IPS DF 6.9 (cell line): ENCODE measurements at places on chromosomes 6 and 20.

GRCh38 chr20:24736131-24736843 is 212.8 kb upstream of the CST7 start:
- no peak for DNase-seq

- DNase-seq, result no peak
These were observed 85.1 kb downstream of the AGPAT4 start for GRCh38 chr6:161188547-161189465.

GRCh38 chr6:144148886-144149285 is 1.4 kb upstream of the STX11 start:
- no peak for DNase-seq

GRCh38 chr20:2909953-2910352 is 36.7 kb downstream of the PTPRA start:
- DNase-seq, result no peak

DNA sequence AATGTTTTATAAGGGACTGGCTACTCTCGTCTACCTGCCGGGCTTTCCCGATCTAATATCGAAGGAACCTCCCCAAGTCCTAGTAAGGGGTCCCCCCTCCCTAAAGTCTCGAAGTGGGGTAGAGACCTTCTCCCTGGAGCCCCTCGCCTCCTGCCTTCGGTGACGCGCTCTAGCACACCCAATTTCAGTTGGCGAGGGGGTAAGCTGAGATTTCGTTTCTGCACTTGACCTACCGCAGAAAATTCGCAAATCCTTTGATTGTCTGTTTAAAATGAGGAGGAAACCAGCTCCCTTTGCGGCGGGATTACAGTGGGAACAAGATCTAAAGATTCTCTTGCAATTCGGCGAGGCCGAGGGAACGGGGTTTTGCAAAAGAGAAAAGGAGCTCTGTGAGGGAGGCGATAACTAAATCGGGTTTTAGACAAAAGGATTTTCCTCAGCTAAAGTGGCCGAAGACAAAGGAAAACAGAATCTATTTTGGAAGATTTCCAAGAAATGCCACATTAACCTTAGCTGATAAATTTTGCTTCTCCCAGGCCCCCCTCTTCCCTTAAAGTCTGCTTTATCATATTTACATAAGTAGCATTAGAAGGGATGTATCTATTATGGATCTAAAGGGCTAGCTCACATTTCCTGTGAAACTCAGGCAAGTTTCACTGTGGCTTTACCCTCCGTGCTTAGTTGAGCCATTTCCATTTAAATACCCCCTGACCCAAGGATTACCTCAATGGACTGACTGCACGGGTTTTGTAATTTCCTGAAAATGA is 8.4 kb downstream of the SIM1 start:
- no peak for DNase-seq

- no peak for DNase-seq
These were observed 209.2 kb downstream of the CD83 start for GRCh38 chr6:14326774-14327173.

GRCh38 chr6:45327956-45328522 is at the start of gene RUNX2:
RUNX2 (plus strand) TSS chr6:45328330; CDS start chr6:45328727, 397 bp downstream.
- no peak for DNase-seq

DNA sequence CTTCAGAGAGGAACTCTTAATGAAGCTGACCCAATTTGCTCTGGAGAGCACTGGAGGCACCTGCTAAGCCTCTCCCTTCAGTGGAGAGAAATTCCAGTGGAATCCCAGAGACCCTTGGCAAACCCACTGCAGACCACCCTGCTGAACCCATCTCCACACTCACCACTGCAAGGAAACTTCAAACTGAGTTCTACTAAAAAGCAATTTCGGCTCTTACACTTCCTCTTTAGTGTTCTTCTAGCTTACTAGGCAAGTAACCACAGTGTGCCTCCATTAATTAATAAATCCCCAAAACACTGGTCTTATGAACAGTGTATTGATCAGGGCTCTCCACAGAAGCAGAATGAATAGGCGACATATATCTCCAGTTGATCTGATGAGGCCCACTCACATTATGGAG is 43.0 kb upstream of the HLA-E start:
- DNase-seq, result no peak

GRCh38 chr6:21436625-21437024 is 156.9 kb upstream of the SOX4 start:
- DNase-seq, result no peak

GRCh38 chr6:79947191-79948186 is at the start of gene ELOVL4:
ELOVL4 (minus strand) TSS chr6:79947553; CDS start chr6:79947279, 274 bp downstream.
- peak; percentile 66 for DNase-seq

DNA sequence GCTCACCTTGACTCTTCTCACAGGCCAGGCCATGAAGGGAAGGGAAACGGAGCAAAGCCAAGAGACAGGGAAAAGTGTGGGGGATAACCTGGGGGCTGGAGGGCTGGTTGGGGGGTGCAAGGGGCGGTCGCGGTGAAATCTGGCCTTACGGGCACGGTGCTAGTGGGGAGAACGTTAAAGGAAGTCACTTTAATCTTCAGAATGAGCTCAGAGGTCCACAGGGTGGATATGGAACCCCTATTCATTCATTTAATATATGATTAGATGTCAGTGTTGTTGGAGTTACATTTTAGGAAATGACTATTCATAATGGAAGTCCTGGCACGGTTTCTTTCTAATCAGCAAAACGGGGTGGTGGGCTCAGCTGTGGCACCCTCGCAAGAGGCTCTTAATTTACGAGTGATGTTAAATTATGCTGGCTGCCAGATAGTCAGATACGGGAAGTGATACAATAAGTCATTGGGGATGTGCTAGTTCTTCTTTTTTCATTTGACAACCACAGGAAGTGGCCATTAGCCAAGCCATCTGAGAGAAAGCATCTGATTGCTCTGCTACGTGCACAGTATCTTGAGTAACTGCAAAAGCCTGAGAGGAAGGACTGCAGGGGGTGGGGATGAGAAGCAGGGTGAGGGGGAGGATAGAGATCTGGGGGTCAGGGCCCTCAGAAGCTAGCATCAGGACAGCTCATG is 253.0 kb downstream of the QKI start:
- DNase-seq, result no peak

DNA sequence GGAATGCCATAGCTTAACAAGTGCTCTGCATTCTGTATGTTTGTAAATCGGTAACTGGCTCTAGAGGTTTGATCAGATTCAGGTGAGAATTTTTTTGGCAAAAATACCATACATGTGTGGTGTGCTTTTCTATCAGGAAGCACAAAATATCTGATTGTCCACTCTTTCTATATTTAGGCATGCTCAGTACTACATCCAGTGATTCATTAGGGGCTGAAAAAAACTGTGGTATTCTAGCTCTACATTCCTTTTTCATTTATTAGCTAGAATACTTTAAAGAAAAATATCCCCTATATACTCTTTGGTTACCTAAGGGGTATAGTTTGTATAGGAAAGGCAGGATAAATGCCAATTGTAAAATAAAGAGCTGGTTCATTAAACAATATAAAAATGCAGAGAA is 10.6 kb upstream of the ELOVL2 start:
- DNase-seq, result no peak

DNA sequence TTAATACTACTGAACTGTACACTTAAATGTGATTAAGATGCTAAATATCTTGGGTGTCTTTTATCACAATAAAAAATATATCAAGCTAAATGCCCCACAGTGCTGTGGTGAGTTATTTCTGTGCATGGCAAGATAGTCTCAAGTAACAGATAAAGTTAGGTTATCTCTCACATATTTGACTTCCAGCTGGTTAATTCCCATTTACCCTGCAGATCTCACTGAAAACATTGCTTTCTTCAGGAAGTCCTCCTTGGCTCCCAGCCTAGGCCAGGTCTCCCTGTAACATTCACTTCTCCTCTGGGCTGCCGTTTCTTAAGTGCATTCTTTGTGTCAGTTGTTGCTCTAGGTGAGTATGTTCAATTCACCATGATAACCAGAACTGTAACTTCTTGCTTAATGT is 59.1 kb downstream of the SLC22A1 start:
- no peak for DNase-seq

DNA sequence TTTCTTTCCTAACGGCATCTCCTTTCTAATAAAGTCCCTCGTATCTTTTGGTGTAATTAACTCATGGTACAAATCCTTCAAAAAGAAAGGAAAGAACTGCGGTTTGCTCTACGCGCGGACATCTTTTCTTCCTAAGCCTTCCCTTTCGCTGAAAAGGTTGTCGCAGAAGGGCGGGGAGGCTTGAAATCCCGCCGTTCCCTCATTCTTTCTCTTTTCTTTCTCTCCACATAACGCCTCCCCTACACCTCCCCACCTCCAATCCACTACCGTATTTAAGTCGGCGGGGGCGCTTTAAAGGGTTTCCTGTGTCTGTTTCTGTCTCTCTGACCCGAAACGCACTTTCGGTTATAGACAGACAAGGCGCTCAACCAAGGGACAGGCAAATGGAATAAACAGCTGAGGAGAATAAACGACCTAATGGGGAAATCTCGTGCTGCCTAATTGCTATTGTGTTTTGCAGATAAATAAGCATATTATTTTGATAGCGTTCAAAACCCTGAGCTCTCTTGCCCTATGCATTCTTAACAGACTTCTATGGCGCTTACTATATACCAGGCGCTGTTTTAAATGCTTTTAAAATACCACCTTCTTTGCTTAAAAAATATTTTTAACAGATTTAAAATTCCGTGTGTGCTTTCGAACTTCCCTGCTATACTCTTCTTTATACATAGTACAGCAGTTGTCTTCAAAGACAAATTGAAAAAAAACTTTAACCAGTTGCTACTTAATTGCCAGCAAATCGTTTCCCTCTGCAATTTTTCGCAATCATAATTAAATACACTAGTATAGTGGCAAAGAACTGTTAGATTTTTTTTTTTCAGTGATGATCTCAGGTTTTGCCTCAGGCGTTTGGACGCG is 2.5 kb upstream of the HEY2 start:
- DNase-seq, result no peak

DNA sequence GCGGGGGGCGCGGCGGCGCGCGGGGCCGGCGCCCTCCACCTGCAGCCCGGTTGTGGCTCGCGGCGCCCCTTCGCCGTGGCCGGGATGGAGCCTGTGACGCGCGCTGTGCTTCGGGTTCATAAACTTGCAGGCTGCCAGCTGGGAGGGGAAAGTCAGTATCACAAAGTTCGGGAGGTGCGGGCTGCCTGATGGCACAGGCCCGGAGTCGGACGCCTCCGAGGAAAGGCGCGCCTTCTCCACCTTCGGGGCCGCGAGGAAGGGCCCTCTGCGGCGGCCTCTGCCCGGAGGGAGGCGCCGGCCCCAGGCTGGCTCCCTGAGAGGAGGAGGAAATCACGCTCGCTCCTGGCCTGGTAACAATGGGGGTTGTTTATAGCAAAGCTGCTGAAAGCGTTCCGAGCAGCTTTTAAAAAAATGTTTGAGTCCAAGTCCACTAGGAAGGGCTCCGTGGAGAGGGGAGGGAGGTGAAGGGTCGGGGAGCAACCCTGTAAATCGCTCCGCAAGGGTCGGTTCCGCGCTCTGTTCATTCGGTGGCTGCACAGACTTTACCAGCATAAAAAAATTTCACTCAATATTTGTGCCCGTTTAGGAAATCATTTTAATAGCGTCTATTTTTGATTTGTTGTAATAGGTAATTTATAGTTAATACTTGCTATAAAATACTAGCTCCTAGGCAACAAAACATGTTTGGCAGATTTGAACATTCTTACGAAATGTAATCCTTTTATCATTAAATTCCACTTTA is 1.0 kb downstream of the AFDN start:
- DNase-seq, result no peak

GRCh38 chr6:62652692-62653328 is 366.8 kb upstream of the KHDRBS2 start:
- DNase-seq, result peak; percentile 9

- no peak for DNase-seq
These were observed 272.3 kb downstream of the SYNE1 start for GRCh38 chr6:152364866-152365265.

DNA sequence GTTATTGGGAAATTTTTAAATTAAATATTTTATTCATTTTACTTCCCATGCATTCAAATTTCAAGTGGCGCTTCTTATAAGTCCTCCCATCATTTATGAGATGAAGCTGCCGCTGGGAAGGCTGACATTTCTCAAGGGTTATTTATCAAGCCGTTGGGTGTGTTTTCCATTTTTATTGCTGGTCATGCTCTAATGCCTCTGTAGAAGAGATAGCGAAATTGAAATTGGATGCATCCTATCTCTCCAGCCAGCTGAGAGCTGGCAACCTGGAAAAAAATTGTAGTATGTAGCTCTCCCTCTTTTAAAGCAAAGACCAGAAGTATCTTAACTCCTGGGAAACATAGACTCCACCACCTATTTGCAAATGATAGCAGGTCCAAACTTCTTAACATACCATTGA is 135.9 kb downstream of the C6orf118 start:
- no peak for DNase-seq

DNA sequence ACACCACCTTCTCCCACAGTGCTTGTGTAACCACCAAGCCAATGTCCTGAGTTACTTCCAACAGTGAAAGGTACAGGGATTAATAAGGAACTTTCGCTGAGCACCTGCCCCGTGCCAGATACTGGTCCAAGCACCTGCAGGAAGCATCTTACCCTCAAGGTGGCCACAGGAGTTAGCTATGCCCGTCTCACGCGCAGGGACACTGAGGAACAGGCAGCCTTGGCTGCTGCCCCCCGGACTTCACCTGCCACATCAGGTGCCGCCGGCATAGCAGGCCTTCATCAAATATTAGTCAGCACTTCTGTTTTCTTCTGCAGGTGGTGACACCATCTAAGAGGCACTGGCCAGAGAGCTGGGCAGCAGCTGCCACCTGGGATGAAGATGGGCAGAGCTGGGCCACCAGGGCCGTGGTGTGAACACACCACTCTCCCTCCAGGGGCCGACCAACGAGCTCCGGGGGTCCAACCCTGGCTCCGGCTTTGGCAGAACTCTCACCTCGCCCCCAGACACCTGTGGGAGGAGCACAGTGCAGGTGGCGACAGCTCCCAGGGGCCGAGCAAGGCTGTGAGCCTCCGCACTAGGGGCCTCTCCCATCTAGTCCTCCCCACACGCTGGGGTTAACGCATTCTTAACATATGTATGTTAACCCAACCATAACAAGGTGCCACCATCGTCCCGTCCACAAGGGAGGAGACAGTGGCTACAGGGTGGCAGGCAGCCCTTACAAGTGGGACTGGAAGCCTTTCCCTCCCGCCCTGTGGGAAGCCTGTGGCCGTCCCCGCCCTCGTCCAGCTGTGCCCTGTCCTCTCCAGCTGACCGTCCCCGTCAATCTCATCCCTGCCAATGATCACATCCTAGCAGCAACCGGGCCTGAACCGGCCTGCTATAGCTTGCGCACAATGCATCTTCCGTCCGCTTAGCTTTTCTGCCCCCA is 2.9 kb upstream of the PPDPF start:
- DNase-seq, result no peak

GRCh38 chr6:87540539-87540938 is 49.2 kb downstream of the RARS2 start:
- DNase-seq, result no peak

DNA sequence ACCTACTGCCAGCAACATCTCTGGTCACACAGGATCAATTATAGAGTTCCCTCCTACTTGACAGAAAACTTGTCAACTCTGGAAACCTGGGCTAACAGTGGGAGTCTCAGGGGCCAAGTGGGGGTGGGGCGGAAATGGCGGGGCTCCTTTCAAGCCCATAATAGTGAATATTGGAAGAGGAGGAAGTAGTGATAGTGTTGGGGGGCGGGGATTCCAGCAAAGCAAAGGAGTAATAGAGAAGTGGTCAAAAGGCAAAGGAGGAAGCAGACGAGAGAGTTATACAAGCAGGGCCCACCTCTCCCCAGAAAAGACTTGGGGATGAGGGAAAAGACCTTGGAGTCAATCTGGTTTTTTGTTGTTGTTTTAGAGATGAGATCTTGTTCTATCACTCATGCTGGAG is 2.1 kb downstream of the DEF6 start:
- DNase-seq, result no peak

GRCh38 chr20:50340541-50340940 is 149.9 kb downstream of the CEBPB start:
- DNase-seq, result no peak

GRCh38 chr6:149859368-149859767 is 4.8 kb downstream of the LRP11 start:
- DNase-seq, result no peak
